Cortex of kidney (tissue), 1 donor: ENCODE measurements at places on chromosomes 4 and X.

DNA sequence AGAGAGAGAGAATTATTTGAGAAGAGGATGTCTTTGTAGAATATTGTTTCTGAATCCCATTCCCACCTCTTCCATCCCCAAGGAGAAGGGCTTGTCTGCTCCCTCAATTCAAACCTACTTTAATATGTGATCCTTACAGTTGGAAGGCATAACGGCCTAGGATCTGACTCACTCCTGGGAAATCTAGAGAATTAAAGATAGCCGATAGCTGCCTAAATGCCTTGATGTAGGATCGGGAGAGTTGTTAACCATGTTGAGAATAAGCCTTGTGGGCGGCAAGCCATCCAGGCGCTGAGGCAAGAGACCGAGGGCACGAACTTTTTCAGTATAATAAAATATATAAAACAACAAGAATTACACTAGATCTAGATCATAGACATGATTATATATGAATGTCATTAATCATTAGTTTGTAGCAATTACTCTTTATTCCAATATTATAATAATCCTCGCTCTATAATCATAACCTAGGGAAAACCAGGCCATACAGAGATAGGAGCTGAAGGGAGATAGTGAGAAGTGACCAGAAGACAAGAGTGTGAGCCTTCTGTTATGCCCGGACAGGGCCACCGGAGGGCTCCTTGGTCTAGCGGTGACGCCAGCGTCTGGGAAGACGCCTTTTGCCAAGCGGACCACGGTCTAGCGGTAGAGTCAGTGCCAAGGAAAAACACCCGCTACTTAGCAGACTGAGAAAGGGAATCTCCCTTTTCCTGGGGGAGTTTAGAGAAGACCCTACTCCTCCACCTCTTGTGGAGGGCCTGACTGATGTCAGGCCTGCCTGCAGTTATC is 13.5 kb downstream of the EMCN start:
- no peak for DNase-seq

DNA sequence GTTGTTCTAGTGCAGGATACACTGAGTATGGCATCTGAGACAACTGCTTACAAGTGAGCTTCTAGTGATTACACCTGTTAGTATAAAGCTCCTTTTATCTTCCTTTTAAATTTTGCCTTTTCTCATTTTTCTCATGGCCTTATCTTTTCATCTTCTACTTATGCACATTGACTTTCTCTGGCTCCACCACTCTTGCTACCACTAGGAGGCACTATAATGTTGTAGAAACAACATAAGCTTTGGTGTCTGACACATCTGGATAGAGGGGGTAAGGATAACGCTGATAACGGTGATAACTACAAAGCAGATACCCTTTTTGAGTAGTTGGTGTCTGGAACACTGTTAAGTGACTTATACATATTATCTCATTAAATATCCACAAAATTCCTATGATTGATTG is 187.4 kb upstream of the TEX13C start:
- no peak for DNase-seq

DNA sequence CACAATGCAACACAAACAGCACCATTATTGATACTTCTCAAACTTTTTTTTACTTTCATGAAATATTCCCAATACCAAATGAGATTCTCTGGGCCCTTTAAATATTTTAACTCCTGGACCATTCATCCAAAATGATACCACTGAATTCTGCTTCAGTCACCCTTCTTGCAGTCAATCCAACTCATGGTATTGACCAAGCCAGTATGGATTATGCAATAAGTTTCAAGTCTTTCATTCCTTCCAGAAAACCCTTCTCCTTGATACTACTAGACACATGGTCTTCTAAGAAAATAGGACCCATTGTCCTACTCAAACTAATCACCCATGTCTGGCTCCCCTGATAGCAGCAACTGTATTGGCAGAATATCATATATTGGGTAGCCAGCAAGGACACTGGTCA is 23.0 kb downstream of the ZNF721 start:
- no peak for DNase-seq

GRCh38 chrX:108224218-108224617 is 132.6 kb downstream of the ATG4A start:
- DNase-seq, result no peak

DNA sequence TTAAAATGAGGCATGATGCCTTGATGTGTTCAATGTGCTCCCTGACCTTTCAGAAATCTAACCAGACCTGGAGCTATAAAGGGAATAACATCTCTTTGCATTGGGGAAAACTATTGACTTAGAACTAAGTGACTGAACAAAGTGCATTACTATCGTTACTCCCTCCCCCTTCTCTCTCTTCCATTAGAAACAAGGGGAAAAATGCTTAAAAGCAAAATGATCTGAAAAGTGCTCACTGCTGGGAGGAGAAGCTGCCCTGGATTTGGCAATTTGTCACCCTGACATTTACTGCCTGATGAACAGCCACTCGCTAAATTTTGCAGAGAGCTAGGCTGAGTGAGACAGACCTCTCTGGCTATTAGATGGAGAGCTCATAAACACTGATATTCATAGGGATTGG is 48.6 kb upstream of the PARM1 start:
- no peak for DNase-seq

DNA sequence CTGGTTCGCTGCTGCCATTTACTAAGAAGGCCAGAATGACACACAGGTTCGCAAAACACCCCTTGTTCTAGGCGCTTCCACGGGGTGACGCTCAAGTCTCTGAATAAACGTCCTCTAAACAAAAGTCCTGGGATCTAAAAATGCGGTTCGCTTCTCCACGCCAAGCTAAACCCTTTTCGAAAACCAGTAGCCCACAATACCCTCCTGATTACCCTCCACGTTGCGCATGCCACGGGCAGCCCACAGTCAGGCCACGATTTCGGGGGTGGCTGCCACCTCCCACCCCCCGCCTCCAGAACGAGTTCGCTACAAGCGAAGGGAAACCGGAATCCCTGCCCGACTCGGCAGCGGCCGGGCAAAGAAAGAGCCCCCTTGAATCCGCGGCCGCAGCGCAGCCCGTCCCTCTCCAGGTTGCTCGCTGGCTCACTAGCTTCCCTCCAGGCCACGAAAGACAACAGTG is 423 bp downstream of the RPL39 start:
- no peak for DNase-seq

DNA sequence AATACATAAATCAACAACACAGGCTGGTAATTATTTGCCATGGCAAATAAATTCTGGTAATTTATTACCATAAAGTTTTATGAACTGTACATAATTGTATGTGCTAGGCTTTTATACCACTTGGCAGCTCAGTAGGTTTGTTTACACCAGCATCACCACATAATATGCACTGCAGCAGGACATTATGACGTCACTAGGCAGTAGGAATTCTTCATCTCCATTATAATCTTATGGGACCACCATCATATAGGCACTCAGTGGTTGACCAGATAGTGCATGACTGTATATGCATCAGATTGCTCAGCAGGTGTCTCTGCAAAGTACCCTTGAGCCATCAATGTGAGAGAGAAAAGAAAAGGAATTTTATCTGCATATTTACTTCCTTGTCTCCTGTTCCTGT is 295.4 kb downstream of the CFAP47 start:
- DNase-seq, result no peak

- no peak for DNase-seq
These were observed 76.8 kb downstream of the PPP2R2C start for GRCh38 chr4:6395466-6396228.

DNA sequence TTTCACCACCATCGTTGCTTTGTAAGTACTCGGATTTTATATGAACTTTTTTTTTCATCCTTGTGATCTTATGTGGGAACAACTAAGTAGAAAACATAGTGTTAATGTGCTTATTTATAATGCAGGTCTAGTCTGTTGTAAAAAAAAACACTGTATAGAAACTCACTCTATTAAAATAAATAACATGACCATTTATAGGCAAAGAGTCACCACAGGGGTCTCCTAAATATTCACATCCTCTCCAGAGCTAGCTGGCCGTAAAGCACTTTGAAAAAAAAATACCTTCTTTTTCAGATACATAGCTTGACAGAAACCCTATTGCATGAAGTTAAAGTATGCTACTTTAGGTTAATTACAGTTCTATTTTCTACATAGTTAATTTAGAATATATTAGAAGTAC is 11.2 kb downstream of the TMEM184C start:
- DNase-seq, result no peak

- DNase-seq, result no peak
These were observed 98.4 kb downstream of the ZNF827 start for GRCh38 chr4:145840162-145840768.

DNA sequence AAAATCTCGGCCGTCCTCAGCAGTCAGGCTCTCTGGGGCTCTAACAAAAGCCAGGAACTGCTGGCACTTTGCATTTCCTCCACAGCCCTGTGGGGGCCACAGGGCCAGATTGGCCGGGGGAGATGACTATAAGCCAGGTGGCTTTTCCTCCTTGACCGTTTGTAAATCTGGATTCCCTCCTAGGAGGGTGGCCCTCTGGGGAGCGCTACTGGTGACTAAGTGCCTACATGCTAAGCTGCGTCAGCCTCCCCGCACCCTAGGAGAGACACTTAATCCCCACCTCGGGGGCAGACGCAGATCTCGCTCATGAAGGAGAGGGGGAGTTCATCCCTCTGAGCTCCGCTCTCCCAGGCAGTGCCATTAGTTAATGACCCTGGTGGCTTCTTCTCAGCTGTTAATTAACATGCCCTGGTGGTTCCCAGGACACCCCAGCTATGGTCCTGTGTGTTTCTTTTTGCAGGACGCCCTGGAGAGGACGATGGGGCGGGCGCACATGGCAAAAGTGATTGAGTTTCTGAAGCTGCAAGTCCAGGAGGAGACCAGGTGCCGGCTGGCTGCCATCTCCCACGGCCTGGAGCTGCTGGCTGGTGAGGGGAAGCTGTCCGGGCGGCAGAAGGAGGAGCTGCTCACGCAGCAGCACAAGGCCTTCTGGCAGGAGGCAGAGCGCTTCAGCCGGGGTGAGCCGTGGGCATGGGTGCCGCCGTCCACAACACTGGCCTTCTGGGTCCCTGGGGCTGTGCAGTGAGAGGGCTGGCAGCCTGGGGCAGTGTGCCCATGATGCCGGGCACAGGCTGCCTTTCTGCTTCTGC is 41.6 kb downstream of the EVC start:
- no peak for DNase-seq

- no peak for DNase-seq
These were observed 21.4 kb downstream of the GAB3 start for GRCh38 chrX:154729439-154729838.

GRCh38 chrX:136623396-136623795 is 24.6 kb upstream of the CD40LG start:
- no peak for DNase-seq

GRCh38 chrX:17380221-17380620 is 5.2 kb downstream of the NHS start:
- no peak for DNase-seq

GRCh38 chrX:100368167-100368566 is 41.9 kb downstream of the PCDH19 start:
- DNase-seq, result no peak

DNA sequence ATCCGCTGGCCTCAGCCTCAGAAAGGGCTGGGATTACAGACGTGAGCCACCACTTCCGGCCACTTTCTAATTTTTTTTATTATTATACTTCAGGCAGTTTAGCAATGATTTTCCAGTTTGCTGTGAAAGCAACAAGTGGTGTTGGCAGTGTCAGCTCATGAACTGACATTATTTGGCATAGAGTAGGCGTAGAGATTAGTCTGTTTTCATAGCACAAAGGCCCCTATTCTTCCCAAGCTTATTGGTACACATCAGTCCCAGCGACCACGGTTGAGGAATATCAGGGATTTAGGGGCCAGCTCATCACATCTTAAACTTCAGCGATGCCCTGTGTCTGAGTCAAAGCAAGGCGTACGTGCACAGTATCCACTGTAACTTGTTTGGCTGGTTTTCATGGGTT is 53.0 kb upstream of the RASSF6 start:
- no peak for DNase-seq

DNA sequence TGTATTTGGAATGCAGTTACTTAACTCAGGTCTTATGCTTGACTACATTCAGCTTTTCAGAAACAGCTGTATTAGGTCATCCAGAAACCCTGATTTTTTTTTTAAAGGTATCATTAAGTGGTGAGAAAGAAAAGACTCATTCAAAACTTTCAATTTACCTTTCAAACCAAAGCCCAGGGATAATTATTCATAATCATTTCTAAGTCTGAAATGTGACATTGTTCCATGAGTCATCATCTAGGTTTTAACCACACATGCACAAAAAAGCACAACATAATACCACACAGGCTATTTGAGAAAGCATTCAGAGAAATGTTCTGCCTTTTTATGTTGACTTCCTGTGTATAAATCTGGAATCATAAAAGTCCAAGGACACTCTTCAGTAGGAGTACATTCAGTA is 288.2 kb downstream of the IL1RAPL2 start:
- DNase-seq, result no peak

DNA sequence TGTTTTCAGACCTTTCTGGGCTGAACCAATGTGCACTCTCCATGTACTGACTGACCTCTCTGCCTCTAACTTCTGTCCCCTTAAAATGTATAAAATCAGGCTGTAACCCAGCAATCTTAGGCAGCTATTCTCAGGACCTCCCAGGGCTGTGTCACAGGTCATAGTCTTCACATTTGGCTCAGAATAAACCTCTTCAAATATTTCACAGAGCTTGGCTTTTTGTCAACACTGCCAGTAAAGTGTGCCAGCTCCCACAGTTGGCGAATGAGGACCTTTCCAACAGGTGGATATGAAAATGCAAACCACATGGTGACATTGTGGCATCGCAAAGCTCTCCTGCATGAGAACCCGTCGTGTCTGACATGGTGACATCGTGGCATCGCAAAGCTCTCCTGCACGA is 76.4 kb downstream of the ACOX3 start:
- no peak for DNase-seq

GRCh38 chr4:171288816-171289432 is 524.3 kb upstream of the GALNTL6 start:
- no peak for DNase-seq

DNA sequence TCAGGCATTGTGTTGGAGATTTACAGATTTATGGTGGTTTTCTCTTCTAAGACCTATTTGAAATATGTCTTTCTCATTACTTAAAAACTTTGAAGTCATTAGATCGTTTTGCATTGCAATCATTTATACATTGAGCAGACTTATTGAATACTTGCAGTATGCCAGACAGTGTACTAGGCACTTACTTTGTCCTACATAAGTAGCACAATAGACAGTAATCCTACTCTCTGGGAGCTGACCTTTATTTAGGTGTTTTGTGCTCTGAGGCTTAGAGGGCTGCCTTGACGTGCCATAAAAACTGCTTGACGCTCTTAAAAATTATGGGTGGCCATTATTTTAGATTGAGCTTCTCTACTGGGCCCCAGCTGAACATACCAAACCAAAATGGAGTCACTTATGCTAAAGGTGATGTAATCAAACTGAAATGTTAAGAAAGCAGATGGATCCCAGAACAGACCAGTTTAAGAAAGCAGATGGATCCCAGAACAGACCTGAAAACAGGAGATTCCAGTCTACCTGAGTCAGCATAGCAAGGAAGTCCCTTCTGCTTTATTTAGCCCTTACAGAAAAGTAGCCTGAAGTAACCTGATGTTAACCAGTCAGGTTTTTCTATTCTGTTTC is 42.4 kb downstream of the PTTG2 start:
- DNase-seq, result no peak

DNA sequence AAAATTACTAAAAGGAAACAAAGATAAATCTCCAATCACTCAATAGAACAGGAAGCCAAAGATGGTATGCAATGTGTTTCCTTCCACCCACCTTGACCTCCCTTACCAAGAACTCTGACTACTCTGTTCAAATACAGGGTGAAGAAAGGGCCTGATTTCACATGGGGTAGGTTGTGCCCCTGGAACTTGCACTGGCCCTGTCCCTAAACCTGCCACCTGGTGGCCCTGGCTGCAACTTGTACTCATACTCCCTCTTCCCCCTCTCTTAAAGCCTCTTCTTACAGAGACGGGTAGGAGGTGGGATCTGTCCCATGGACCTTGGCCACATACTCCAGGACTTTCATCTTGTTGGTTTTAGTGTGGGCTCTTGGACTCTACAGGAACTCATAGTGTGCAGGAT is 17.3 kb upstream of the TMEM185A start:
- no peak for DNase-seq
